ENCODE measurements at places on chromosomes 11 and 22.
A peak's percentile ranks its signal among the peaks of the same experiment; 100 is the strongest.

DNA sequence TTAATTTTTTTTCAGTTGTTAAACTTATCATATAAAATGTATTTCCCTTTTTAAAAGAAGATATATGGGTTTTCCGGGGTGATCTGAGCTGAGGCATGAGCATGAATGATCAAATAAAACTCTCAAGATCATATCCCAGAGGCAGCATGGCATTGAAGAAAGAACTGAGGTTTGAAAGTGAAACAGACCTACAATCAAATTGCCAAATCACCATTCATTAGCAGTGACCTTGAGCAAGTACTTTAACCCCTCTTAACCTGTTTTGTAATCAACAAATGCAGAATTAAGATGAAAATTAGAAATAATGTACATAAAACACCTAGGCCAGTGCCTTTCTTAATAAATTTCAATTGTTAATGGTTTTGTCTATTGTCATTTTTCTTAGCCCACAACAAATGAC is 116.0 kb downstream of the RBFOX2 start:
- no peak for DNase-seq

GRCh38 chr11:98061858-98062257 is 958.9 kb upstream of the CNTN5 start:
- no peak for DNase-seq

- DNase-seq = no peak
These were observed 156.5 kb downstream of the CEP164 start for GRCh38 chr11:117484156-117484555.

DNA sequence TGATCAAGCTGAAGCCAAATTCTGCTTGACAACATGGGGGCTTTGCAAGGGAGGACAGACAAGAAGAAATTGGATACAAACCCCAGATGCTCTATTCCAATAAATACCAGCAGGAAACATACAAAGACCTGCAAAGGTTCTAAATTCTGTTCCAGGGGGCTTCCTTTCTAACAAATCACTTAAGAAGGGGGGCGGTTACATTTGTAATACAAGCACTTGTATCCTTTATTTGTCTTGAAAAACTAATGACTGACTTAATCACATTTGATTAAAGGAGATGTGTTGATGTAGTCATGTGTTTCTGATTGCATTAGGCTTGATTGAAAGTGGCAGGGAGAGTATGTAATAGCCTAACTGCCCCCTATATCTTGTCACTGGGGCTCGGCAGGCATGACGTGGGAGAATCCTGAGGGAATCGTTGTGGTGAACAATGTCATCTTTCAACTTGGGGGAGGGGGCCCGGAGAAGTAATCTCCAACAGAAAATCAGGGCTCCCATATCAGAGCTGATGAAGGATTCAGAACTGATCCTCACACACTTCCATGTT is 361.7 kb downstream of the INSC start:
- DNase-seq = no peak

- no peak for DNase-seq
These were observed 17.9 kb downstream of the IGLL1 start for GRCh38 chr22:23562186-23562585.

- no peak for DNase-seq
These were observed 5.4 kb upstream of the DNAJB13 start for GRCh38 chr11:73945396-73945795.

DNA sequence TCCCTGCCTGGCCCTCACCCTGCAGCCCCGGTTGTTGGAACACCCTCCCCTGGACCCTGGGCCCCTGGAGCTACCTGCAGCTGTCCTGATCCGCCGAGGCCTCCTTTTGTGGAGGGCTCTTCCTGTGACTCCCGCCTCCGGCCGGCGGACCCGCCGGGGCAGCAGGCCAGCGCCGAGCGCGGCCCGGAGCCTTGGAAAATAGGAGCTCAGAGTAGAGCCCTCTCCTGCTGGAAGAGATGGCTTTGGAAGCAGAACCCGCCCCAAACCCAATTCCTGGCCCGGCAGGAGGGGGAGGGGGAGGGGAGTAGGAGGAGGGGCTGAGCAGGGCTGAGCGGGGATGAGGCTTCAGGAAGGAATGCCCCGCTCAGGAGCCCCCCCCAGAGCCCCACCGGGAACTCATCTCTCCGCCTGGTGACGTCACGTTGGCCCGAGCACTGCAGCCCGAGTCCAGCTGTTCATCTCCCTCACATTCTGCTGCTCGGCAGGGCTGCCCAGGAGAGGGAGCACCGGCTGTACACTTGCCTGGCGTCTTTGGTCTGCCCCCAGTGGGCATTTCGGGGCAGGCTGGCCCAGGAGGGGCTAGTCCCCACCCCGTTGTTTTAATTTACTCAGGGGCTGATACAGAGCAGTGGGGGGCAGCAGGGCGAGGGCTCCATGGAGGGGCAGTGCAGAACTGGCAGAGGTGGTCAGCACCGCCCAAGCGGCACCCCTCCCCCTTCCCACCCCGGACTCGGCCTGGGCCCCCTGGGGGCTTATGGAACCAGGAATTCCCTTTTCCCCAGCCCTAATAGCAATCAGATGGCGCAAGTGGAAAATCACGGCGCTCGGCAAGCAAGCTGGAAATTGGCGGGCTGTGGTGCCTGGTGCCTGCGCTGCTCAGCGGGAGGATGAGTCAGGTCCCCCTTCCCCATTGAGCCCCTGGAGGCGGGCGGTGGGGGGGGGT is at the start of gene MRGPRF:
MRGPRF (minus strand) TSS at position 238 of the 943 bp plus-strand sequence. CDS start 3,345 bp downstream, outside the sequence.
- DNase-seq = no peak

GRCh38 chr22:36201630-36202319 is at the start of gene APOL4:
Gene APOL4, minus strand, starts transcription at chr22:36201809. Its CDS starts 75 bp downstream, at chr22:36201734.
- no peak for DNase-seq

DNA sequence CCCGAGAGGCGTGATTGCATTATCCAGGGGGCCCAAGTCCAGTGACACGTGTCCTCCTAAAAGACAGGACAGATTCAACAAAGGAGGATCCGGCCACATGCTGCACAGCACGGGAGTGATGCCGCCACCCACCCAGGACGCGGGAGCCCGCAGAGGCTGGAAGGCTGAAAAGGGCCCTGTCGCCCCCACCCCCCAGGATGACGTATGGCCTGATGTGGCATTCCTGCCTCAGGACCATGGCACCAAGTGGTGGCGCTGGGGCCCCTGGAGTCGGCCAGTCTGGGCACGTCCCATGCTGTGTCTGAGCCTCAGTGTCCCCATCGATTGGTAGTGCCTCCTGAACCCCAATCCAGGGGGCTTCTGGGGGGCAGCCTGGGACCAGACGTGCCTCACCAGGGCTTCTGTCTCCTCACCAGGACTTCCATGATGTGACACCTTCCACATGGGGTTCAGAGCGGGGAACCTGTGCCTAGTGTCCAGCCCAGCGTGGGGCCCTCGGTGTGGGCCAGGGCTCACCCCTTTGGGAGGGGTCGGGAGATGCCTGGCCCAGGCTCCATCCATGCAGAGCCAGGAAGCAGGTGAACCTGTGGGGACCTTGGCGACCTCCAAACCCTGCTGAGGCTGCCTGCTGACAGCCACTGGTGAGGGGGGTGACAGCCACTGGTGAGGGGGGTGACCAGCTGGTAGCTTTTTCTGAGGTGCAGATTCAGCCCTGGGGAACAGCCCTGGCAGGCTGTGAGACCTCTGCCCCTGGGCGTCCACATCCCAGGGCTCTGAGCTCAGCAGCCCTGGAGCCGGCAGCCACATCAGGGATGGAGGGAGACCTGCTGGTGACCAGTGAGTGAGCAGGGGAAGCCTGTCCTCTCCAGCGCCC is 75.3 kb downstream of the KCNQ1 start:
- DNase-seq = no peak

DNA sequence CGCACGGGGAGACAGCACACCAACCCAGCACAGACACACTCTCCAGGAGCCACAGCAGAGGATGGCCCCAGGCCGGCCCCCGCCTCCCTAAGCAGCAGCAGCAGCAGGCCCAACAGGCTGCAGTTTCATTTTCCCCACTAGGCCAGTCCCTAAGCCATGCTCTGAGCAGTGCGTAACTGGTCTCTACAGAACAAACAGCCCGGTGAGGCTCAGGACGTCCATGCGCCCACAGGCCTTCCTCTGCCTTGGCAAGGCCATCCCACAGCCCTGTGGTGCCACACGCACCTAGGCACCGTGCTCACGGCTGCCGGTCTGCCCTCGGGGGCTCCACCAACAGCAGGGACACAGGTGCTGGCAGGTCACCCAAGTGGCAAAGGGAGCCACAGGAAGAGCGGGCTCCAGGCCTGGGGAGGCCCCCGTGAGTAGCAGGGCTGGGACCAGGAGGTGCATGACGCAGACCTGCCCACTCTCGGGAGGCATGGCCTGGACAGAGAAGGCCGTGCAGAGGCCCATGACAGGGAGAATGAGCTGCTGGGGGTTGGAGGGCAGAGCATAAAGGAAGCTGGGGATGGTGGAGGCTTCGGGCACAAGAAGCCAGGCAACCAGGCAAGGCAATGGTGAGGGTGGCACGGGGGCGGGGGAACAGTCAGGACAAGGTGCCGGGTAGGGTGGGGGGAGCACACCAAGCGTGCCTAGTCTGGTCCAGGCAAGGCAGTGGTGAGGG is 1.4 kb upstream of the MOB2 start:
- no peak for DNase-seq

- no peak for DNase-seq
These were observed 428.7 kb downstream of the TBC1D22A start for GRCh38 chr22:47190957-47191670.

- no peak for DNase-seq
These were observed 552.8 kb upstream of the LRRC4C start for GRCh38 chr11:42012271-42012670.

GRCh38 chr11:112644410-112645131 is 316.6 kb upstream of the NCAM1 start:
- no peak for DNase-seq

DNA sequence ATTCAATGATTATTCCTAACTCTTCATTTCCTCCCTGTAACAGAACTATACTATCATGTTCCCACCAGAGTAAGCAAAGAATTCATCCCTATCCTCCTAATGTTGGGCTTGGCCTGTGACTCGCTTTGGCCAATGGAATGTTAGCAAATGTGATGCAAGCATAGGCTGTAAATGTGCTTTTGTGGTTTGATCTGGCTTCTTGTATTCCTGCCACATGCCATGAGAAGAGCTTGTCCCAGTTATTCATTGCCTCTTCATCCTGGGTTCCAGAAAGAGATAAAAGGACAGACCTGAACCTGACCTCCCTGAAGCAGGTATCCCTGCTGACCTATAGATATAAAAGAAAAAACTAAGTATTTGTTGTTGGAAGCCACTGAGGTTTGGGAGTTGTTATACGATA is 51.0 kb downstream of the SYTL2 start:
- DNase-seq = no peak

DNA sequence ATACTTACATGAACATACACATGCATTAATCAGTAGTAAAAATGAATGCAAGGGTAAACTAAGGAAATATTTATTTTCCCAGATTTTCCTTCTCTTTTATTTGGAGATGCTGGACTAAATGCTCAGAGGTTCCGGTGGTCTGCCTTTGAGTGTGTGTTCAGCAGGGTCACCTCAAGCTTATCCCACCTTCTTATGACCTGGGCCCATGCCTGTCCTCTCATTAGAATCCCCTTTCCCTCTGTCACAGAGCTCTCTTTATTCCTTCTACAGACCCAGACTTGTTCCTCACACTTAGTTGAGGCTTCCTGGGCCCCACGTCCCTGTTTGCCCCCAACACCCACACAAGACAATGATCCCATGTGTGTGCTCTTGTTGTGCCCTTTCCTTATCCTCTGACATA is 61.6 kb upstream of the TOP3B start:
- DNase-seq = no peak

GRCh38 chr22:43985532-43985931 is 30.3 kb downstream of the SAMM50 start:
- no peak for DNase-seq

DNA sequence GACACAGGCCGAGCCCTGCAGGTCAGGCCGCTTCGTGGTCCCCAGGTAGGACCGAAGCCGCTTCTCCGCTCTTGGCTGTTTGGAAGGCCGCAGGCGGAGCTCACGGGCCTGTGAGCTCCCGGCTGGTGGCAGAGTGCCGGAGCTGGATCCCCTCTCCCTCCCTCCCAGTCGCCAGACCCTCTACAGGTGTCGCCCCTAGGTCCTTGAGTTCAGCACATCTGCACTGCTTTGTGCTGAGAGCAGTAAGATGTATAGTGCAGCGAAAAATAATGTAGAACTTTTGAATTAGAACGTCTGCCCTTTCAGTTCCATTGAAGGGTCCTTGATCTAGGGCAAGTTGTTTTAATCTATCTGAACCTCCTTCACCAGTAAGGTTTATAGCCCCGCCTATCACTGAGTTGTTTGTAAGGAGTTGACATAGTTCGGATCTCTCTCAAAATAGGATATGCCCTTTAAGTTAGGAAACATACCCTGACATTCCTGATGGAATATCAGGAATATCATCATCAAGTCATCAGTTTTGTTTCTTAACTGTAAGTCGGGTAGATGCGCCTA is 419 bp downstream of the ANKRD49 start:
- DNase-seq = no peak

DNA sequence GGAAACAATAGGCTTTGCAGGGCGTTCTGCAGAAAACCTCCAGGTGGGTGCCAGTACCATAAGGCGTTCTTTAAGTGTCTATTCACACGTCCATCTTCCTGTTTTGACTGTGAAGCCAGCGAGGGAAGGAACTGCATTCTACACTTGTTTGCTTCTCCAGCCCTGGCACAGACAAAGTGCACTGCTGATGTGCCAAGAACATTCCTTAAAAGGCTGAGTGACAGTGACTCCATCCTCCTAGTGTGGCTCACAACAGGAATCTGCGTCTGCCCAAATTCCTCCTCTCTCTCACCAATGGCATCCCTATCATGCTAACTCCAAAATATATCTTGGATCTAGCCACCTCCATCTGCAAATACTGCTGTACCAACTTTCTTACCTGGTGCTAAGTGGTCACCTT is 407.4 kb upstream of the SYN3 start:
- no peak for DNase-seq

DNA sequence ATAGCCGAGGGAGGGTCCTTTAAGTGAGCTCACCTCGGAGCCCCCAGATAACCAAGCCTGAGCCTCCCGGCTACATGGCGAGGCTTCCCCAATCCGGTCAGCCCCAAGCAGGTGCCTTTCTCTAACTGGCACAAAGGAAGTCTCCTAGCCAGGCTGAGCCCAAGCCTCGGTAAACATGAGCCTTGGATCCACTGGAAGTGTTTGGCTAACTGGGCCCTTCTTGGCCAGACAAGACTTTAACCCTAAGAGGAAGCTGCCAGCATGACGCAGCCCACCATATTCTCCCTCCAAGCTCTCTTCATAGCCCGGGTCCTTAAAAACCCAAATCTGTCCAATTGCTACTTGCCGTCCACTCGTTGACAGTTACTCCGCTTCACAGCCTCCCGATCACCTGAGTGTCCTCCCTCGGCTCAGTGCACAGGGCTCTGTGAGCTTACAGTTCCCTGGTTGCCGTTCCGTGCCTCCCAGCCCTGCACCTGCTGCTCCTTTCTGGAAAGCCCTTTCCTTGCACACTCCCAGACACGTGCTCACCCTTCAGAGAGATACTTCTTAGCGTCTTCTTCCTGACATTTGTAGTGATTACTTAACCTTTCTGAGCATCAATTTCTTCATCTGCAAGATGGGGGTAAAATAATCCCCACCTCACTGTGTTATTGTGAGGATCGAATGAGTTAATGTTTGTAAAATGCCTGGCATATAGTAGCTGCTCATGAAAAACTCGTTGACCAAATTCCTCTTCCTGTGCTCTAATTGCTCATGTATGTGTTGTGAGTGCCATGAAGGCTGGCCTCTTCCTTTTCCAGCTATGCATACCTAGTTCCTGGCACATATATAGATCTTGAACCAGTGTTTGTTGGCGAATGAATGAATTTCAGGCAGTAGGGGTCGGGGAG is 25.6 kb downstream of the TXN2 start:
- no peak for DNase-seq

- no peak for DNase-seq
These were observed 9.3 kb downstream of the MMP13 start for GRCh38 chr11:102946237-102946636.

GRCh38 chr11:108606495-108607160 is 13.1 kb upstream of the EXPH5 start:
- no peak for DNase-seq

- peak; percentile 28 for DNase-seq
These were observed at the start of gene PRSS23 for GRCh38 chr11:86800076-86800959. Gene PRSS23, plus strand, starts transcription at chr11:86800542. Its CDS starts 7,102 bp downstream, at chr11:86807644.
